CD4-positive, CD25-positive, alpha-beta regulatory T cell (primary cell): ENCODE measurements at places on chromosomes 7 and 10. TPM values are rescaled to one million over a fixed set of nuclear protein-coding genes. Genes with fewer than 3 reads are reported as not detected.

The VSTM4 gene
- polyA plus RNA-seq = 0.05 TPM

The IL2RA gene
- 261 TPM for polyA plus RNA-seq

The WNT8B gene
- polyA plus RNA-seq = not detected

The TMEM225B gene
- polyA plus RNA-seq = 0.87 TPM

The SPDYE1 gene
- 0.17 TPM for polyA plus RNA-seq

The ITGA8 gene
- polyA plus RNA-seq = not detected

The A1CF gene
- not detected for polyA plus RNA-seq

The SFRP4 gene
- not detected for polyA plus RNA-seq

The RAMP3 gene
- not detected for polyA plus RNA-seq

The SNCG gene
- polyA plus RNA-seq = not detected

The GCK gene
- 0.50 TPM for polyA plus RNA-seq

The FKBP6 gene
- not detected for polyA plus RNA-seq

The SYT15B gene
- not detected for polyA plus RNA-seq

The SP8 gene
- polyA plus RNA-seq = not detected

The WDR86 gene
- polyA plus RNA-seq = 0.71 TPM

The MAP3K8 gene
- polyA plus RNA-seq = 1.1 TPM

The PON1 gene
- not detected for polyA plus RNA-seq
